ENCODE measurements at places on chromosomes 7 and 10. TPM values are rescaled to one million over a fixed set of nuclear protein-coding genes. Genes with fewer than 3 reads are reported as not detected.

The CYP26A1 gene
- 1.6 TPM for total RNA-seq

The PRR15 gene
- not detected for total RNA-seq

The ASZ1 gene
- total RNA-seq: not detected

The TUBB8 gene
- total RNA-seq: not detected

The POM121 gene
- 99.6 TPM for total RNA-seq

The RSPH10B gene
- not detected for total RNA-seq

The SPDYE16 gene
- total RNA-seq: not detected

The SEMA3D gene
- total RNA-seq: 0.11 TPM

The FXYD4 gene
- not detected for total RNA-seq

The MGAM2 gene
- total RNA-seq: 0.02 TPM

The DPYSL4 gene
- total RNA-seq: not detected

Measured in K562 (cell line).